NCI-H524 (cell line): ENCODE measurements at places on chromosomes 13 and 19.

DNA sequence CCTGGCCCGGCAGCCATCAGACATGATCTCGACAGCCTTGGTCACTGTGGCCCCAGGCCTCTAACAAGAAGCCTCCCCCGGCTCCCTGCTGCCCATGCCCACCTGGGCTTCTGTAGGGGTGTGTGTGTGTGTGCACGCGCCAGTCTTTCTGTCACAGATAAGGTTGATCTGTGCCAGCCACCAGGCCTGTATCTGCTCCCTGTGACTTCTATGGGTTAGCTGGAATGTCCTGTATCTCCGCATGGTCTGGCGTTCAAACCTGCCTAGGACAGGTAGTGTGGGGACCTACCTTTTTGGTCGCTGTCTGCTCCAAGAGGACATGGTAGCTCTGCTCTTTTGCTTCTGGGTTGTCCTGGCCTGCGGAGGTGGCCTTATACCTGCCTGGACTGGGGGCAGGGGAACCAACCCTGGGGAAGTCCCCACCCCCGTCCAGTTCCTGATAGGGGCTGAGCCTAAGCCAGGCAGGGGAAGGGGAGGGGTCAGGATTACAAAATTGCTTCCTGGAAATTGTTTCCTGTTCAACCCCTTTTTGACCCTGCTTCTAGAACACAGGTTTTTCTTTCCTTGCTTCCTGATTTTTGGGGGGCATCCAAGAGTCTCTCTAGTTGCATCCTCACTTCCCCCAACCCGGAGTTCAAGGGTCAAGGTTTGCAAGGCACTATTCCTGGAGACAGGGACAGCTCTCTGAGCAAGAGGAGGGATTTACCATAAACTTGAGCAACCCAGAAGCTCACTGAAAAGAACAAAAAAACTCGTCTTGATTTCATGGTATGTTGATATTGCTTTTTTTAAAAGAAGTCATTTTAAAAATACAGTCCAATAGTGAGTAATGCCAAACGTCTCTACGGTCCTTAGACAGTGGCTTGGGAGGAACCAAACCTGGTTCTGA is at the start of gene LRG1:
Gene LRG1, minus strand, starts transcription at position 344 of the 889 bp plus-strand sequence. Its CDS starts 23 bp downstream, at position 321.
- DNase-seq = no peak

DNA sequence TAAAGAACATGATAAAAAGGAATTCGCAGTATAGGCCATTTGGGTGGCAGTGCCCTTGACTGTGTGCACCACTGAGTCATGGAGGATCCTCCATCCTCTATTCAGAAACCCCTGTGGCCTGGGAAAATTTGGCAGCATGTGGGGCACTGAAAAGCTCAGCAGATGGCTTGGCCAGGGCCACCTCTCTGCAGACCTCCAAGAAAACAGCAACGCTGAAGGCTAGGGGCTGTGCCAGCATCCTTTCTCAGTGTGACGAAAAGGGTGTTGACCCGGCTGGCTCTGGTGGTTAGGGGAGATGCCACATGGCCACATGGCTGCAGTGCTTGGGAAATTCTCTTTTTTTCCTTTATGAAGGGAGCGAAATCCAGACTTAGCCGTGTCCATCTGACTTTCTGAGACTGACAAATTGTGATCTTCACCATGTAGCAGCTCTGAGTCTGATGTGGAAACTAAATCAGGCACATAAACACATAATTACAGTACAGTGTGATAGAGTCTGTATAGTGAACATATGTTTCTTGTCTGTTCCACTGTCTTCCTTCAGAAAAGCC is 178.0 kb downstream of the KCTD12 start:
- DNase-seq = no peak

DNA sequence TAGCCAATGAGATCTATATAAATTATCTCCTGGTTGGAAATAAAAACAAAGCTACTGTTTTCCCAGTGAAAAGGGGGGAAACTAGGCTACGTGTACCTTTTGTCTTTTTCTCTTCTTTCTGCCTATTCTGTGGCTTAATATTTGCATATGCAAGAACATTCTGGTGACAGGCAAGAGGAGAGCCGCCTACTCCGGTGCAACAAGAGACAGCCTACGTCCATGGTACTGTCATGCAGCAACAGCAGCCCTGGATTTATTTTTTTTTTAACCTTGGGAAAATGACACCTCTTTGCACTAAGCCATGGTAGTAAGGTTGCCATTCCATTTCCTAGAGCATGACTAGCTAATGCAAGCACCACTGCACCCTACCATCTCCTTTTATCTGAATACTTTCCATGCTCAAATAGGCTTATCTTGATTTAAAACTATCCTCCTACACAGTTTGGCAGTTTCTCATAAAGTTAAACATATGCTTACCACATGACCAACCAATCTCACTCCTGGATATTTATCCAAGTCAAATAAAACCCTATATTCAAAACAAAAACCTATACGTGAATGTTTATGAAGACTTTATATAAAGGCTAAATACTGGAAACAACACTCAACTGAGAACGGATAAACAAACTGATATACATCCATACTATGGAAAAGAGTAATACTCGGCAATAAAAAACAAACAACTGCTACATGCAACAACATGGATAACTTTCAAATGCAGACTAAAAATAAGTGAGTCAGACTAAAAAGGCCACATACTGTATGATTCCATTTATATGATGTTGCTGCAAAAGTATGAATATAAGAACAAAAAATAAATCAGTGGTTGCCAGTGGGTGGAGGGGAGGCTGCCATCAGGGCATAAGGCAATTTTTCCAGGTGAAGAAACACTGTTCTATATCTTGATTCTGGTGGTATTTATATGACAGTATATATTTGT is 17.3 kb downstream of the NUFIP1 start:
- DNase-seq = no peak

- no peak for DNase-seq
Observed at GRCh38 chr13:32080328-32080744, 48.8 kb downstream of the FRY start.

DNA sequence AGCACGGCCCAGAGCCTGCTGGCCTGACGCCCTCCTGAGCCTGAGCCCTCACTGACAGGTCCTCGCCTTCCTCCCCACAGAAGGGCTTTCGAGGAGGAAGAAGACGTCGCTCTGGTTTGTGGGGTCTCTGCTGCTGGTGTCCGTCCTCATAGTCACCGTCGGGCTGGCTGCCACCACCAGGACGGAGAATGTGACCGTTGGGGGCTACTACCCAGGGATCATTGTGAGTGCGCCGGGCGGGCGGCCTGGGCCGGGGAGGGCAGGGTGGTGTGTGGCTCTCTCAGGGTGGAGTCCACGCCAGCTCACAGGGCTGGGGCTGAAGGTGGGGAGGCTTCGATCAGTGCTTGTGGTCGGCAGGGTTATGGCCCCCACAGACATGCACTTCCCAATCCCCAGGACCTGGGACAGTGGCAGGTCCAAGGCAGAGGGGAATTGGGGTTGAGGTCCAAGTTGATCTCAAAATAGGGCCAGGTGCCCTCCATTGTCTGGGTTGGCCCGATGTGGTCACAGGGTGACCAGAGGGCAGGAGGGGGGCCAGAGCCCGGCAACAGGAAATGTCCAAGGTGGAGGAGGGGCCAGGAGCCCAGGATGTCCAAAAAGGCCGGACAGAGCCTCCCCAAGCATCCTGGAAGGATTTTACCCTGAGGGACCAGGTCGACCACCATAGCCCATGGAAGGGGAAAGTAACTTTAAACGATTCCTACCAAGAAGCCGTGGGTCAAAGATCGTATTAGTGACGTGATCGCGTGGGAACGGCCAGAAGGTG is 7.2 kb downstream of the TMEM255B start:
- no peak for DNase-seq
